ENCODE measurements at places on chromosomes 12 and 14.

GRCh38 chr14:24377657-24378056 is 9.7 kb downstream of the NFATC4 start:
- DNase-seq = no peak

DNA sequence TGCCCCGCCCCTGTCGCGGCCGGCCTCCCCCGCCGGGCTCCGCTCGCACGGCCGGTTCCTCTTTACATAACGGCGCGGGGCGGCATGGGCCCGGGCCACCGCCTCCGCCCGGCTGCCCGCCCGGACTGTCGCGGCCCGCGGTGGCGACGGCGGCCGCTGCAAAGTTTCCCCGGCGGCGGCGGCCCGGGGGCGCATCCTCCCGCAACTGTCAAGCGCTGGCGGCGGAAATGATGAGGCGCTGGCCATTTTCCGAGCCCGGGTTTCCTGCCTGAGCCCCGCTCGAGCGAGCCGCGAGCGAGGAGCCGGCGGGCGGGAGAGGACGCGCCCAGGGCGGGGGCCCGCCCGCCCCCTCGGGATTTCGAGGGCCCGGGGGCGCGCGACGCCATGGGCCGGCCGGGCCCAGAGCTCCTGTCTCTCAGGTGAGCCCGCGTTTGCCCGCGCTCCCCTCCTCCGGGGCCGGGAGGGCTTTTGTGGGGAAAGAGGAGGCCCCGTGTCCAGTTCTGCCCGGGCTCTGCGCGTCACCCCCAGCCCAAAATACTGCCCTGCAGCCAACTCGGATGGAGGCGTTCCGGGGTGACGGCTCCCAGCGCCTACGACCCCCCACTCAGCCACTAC is at the start of gene SH2B3:
Gene SH2B3, plus strand, starts transcription at position 65 of the 615 bp plus-strand sequence. CDS start 12,223 bp downstream, outside the sequence.
- no peak for DNase-seq

- DNase-seq = no peak
These were observed 89.2 kb upstream of the HSPB8 start for GRCh38 chr12:119089380-119090013.

DNA sequence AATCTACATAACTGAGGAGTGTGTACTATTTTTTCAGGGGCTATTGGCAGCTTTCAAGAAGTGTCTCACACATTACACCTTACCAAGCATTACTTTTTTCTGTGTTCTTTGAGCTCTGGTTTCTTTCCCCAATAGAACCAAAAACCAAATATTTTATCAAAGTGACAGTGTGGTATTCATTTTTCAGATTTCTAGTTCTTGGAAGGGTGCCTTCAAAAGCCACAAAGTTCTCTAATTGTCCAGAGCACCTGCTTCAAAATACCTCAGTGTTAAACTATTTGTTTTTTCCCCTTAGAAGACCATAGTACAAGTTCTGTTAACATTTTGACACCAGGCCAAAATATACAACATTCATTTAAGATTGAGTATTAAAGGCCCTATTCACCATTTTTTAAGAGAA is 515.7 kb downstream of the ETNK1 start:
- DNase-seq = no peak

GRCh38 chr12:68580911-68581310 is 29.8 kb upstream of the RAP1B start:
- no peak for DNase-seq

GRCh38 chr14:105317546-105317945 is 3.0 kb downstream of the PACS2 start:
- no peak for DNase-seq

- no peak for DNase-seq
These were observed 233.4 kb upstream of the SYT10 start for GRCh38 chr12:33672836-33673577.

DNA sequence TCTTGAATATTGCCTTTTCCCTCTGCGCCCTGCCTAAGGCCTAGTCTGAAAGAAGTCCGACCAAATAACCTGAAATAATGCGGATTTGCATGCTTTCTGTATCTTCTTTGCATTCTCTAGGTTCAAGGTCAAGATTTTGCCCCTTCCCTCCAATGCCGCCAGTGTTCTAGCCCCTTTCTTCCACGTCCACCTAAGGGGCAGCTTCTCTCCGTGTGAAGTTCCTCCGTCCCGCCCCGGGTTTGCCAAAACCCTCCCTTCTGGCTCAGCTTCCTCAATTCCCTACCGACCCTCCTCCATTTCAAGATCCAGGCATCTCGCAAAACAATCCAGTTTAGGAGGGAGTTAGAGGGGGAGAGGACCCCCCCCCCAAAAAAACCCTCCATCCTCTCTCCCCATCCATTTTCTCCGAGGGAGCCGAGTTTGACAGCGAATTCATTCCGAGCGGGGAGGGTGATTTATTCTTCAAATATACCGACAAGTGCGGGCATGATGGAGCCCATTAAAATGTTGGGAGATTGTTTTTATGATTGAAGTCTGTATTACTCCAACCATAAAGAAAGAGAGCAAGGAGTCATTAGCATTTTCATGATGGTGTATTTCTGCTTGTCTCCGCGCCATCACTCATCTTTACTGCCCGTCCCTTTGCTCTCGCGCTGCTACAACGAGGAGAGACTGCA is 20.9 kb upstream of the ATP5MC2 start:
- DNase-seq = no peak

- DNase-seq = no peak
These were observed 49.7 kb downstream of the DRAM1 start for GRCh38 chr12:101927036-101927435.

DNA sequence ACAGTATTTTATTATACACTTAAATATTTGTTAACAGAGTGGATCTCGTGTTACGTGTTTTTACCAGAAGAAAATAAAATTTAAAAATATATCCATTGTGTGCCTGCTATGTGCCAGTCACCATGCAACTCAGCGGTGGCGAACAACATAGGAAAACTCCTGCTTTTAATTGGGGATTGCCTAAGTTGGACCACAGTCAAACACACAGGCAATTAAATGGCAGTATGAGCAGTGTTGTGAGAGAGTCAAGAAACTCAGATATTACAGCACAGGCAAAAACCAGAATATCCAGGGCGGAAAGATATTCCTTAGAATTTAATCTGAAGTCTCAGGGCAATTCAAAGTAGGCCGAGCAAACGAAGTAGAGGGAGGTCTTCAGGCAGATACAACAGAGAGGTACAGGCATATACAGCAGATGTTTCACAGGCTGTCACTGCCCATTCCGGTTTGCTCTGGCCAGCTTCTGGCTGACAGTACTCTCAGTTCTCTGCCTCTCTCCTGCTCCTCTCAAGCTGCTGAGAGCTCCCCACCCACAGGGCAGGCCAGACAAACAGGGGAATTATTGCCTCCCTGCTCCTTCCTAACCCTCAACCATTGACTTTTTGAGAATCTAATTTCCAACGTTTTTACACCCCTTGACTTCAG is 540.2 kb upstream of the TMEM132C start:
- no peak for DNase-seq

Data from LoVo (cell line).